ENCODE measurements at places on chromosomes 7 and 10.

DNA sequence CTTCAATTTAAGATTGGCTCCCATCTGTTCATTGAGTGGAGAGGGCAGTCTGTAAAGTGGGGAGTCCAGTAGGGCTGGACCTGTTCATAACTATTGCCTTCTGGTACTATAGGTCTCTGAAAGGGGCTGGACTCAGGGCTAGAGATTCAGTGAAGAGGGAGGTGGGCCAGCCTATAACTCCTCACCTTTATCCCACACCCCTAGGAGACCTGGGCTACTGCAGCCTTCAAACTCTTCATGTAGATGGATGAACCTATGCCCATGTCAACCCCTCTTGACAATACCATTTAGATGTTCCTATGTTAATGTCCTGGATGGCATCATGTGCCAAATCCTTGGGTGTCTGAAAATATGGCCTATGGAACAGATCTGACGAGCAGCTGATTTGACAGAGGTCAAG lies 22.0 kb downstream of the MBL2 start:
- DNase-seq: no peak

- no peak for DNase-seq
These were observed 3.4 kb upstream of the BMPR1A start for GRCh38 chr10:86753051-86753450.

DNA sequence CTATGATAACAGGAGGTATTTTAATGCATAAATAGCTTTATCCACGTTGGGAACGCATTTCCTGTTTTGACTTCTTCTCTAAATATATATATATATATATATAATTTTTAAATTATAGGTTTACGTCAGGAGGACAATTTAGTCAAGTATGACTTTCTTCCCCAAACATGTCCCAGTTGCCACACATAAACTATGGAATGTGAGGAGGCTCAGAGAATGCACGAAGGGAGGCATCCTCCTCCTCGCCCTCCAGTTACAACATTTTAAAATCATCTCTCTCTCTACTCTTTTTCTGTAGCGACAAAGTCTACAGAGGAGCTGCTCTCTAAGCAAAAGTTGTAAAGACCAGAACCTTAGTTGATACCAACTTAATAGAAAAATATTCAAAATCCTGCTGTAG lies 106.9 kb upstream of the LYZL1 start:
- DNase-seq: no peak

DNA sequence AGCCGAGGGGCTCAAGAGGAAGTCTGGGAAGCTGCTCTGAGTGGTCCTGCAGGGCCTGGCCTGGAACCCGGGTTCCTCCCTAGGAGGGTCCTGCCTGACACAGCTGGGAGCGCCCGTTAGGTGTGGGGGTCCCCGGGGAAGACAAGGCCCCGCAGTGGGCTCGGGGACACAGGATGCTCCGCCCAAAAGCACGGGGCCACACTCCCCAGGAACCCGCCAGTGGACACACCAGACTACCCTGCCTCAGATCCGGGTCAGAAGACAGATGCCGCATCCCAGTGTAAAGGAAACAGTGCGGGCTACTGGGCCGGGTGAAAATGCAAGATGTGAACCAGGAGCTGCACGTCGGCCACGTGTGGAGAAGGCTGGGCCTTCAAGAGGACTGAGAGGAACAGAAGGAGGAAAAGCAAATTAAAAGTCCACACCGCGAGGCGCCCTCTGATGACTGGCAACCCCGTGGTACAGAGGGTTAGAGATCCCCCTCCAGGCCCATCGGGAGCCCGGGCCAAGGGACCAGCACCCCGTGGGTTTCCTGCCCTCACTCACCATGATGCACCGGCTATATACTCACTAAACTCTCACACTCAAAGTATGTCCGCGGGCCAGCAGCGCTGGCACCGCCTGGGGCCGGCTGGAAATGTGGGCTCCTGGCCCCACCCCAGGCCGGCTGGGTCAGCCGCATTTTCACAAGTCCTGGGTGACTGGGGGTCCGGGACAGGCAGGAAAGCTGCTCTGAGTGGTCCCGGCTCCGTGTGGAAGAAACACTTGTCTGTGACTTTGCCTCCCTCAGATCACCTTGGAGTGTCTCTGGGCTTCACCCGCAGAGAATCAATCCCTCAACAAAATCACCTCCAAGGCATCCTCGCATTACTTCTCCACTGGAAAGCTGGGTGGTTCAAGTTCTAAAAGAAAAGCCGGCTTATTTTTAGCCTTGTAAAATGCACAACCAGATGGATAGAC lies 6.1 kb downstream of the STK32C start:
- DNase-seq: no peak

DNA sequence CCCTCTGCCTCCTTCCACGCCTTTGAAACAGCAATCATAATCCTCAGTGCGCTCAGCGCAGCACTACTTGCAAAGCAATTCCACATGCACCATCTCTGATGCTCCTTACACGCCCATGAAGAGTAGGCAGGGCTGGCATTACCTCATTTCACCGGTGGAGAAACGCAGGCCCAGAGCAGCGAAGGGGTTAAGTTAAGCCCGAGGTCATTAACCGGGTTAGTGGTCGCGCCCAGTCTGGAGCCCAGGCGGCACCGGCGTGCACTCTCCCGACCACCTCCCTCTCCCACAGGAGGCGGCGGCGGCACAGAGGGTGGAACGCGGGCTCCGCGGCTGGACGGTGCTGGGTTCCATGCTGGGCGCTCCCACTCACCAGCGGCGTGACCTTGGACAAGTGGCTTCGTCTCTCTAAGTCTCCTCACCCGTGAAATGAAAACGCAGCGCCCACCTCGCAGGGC lies 515 bp downstream of the FASTK start:
- no peak for DNase-seq

DNA sequence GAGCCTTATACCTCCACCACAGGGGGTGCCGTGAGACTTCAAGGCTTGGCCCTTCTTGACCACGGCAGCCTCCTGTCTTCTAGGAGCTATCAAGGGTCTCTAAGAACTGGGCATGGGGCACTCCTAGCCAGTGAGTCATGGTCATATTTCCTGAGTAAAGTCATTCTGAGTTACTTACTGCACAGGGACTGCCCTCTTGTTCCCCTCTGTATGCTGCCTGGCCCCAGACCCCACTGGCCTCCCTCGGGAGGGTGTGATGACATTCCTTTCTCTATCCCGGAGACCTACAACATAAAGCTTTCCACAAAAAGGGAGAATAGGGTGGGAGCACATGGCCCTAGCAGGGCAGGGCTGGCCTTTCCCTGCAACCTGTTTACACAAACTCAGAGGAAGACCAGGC lies 21.4 kb downstream of the DPCD start:
- DNase-seq: no peak

DNA sequence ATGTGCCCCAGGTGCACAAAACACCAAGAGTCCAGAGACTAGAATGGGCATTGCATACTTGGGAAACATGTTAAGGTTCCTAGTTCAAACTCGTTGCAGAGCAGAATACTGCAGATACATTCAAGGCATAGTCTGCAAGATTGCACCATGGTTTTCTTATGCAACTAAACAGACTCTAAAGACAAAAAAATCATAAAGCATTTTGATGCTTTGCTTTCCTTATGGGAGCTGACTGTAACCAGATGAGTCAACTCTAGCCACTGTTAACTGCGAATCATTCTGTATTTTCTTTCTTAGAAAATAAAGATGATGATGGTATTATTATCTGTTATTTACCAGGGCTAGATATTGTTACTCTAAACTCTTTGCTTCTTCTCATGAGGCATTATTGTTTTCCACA lies 19.7 kb downstream of the TRUB1 start:
- no peak for DNase-seq

DNA sequence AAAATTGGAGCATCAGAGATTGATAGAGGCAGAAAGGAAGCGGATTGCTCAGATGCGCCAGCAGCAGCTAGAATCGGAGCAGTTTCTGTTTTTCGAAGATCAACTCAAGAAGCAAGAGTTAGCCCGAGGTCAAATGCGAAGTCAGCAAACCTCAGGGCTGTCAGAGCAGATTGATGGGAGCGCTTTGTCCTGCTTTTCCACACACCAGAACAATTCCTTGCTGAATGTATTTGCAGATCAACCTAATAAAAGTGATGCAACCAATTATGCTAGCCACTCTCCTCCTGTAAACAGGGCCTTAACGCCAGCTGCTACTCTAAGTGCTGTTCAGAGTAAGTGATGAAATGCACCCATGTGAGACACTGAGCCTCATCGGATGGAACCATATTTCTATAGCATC lies 33.1 kb downstream of the STAMBPL1 start:
- DNase-seq: no peak

DNA sequence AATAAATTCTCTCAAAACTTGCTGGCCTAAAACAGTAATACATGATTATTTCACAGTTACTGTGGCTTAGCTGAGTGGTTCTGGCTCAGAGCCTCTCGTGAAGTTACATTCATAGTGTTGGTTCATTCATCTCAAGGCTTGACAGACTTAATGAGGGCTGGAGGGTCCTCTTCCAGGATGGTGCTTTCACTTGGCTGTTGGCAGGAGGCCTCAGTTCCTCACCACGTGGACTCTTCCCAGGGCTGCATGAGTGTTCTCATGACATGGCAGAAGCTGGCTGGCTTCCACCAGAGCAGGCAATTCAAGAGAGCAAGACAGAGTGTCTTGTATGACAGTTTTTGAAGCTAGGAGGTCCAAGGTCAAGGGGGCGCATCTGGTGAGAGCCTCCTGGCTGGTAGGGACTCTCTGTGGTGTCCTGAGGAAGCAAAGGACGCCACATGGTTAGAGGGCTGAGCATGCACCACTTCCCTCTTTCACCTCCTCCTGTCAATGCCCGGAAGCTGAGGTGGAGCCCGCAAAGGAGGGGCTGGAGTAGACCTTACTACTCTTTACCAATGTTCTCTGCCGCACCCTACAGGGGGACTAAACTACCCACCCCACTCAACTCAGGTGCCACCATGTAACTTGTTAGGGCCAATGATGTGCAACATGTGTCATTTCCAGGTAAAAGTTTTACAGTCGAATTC lies 58.2 kb upstream of the YAE1 start:
- DNase-seq: no peak

DNA sequence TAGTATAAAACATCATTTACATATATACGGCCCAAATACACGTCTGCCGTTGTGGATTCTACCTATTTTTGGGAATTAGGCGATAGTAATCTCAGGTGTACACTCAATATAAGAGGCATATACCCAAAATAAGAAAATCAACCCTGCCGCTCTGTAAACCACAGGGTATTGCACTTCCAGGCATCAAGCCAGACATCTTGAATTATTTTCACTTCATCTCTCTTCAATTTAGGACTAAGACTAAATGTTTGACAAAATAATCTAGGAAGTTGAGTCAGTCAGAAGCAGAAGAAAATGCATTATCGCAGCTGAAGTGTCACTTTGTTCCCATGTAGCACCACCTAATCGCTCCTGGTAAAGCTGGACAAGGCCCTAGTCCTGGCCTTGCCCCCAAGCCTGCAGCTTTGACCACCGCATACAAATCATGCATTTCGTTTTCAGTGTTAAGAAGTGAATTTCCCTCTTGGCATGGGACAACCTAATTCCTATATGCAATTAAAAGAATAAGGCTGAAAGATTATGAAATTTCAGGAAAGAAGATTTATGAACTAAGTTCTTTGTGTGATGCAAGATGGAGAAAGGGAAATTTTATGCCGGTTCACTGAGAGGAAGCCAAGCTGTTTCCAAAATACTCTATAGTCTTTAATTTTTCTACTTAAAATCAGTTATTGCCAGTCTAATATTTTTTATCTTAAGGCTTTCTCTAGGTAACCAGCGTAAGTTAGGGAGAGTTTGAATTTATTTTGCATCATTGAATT lies 26.0 kb downstream of the CABCOCO1 start:
- DNase-seq: no peak

- DNase-seq: no peak
These were observed 11.9 kb downstream of the ZCCHC24 start for GRCh38 chr10:79433324-79434222.

DNA sequence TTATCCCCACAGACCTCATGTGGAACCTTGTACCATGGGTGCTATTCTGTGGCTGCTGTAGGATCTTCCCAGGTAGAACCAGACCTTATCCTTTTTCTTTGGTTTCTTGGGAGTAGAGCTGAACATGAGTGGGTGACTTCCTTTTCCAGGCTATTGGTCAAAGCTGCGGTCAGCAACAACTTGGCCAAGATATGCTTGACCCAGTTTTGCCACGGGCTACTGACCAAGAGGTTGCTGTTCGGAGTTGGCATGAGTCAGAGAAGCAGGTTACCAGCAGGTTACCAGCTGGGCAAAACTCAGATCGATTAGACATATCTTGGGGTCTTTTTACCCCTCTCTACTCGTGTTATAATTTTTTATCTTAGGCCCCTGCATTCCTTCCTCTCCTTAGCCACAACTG lies 36.7 kb upstream of the HDAC9 start:
- no peak for DNase-seq

DNA sequence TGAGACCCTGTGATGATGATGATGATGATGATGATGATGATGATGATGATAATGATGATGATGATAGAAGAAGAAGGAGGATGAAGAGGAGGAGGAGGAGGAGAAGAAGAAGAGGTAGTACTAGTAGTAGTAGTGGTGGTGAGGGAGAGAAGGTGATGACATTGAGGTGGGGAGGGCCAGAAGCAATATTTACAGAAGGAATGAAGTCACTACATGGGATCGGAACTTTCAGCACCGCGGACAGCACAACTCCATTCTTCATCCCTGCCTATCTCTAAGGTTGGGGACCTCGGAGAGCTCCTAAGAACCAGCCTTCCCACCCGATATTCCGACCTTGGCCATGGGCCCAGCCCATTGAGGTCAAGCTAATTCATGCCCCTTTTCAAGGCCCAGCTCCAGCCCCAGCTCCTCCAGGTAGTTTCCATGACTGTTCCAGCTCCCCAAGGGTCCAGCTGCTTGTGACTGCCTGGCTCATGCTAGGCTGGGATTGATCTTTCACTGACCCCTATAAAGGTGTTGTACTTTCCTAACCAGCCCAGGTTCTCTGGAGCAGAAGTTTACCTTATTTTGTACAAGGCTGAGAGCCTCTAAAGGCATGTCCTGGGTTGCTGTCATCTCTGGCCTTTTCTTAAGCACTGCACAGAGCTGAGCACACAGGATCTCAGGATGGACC lies 10.3 kb downstream of the CRHR2 start:
- no peak for DNase-seq

DNA sequence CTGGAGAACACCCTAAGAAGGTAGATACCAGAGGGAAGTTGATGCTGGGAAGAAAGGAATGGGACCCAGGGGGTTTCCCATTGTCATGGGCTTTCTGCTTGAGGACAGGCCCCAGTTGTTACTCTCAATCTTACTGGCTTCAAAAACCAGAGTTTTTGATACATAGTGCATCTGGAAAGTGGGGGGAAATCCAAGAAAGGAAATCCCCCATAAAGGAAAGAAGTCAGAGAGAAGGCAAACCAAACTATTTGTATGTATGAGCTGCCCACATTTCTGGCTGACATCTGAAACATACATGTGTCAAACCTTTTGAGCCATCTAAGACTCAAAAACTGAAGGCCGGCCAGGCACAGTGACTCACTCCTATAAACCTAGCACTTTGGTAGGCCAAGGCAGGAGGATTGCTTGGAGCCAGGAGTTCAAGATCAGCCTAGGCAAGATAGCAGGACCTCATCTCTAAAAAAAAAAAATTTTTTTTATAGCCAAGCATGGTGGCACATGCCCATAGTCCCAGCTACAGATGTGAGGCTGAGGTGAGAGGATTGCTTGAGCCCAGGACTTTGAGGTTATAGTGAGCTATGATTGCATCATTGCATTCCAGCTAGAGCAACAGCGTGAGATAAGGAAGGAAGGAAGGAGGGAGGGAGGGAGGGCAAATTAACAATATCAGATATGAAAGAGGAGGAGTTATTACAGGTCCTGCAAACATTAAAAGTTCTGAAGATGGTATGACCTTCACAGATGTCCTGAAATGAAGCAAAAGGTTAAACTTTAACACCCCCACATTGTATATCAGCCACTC lies 6.7 kb upstream of the COA1 start:
- DNase-seq: no peak

GRCh38 chr10:43117031-43117776 lies 21.0 kb upstream of the CSGALNACT2 start:
- no peak for DNase-seq

GRCh38 chr7:104838537-104839299 lies 175.3 kb upstream of the KMT2E start:
- no peak for DNase-seq
